ENCODE measurements at places on chromosomes 2 and 18.

DNA sequence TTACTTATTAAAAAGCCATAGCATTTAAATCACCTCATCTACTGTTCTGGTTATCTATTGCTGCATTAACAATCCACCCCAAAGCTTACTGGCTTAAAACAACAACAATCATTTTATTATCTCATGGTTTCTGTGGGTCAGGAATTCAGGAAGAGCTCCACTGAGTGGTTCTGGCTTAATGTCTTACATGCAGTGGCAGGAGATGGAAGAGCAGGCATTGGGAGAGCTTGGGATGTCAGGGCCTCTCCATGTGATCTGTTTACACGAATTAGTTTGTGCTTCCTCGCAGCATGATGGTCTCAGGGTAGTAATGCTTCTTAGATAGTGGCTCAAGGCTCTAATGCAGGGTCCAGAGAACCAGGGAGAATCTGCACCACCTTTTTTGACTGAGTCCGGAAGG, 14.4 kb upstream of the REL start:
- no peak for ATAC-seq

DNA sequence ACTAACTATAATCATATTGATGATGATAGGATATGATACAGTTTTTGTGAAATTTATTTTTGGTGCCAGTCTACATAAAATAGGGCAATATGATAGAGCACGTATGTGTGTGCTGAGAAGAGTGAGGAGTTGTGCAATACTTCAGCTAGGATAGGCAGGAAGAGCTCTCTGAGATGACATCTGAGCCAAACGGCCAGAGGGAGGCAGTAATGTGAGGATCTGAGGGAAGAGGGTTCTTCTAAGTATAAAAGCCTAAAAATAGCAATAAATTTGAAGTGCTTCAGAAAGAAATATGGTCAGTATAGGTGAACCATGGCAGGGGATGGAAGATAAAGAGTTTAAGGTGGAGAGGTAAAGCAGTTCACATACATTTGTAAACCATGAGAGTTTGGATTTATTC, 102.5 kb downstream of the OLA1 start:
- ATAC-seq: no peak

GRCh38 chr18:50707855-50708469, 111.9 kb downstream of the MRO start:
- no peak for ATAC-seq

DNA sequence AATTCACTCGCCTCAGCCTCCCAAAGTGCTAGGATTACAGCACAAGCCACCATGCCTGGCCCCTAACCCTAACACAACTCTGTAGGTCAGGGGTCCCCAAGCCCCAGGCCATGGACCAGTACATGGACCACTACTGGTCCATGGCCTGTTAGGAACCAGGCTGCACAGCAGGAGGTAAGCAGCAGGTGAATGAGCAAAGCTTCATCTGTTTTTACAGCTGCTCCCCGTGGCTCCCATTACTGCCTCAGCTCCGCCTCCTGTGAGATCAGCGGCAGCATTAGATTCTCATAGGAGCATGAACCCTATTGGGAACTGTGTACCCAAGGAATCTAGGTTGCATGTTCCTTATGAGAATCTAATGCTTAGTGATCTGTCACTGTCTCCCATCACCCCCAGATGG, 201.7 kb downstream of the NRP2 start:
- ATAC-seq: no peak

- no peak for ATAC-seq
These were observed 226.2 kb downstream of the GALNT13 start for GRCh38 chr2:154097833-154098398.

GRCh38 chr18:70181015-70181414, 24.5 kb downstream of the RTTN start:
- no peak for ATAC-seq

GRCh38 chr2:179352181-179352580, 87.5 kb upstream of the SESTD1 start:
- ATAC-seq: no peak

GRCh38 chr2:105674401-105674800, 70.3 kb upstream of the NCK2 start:
- no peak for ATAC-seq

- ATAC-seq: no peak
These were observed 92.2 kb downstream of the TEX51 start for GRCh38 chr2:126990605-126991532.

DNA sequence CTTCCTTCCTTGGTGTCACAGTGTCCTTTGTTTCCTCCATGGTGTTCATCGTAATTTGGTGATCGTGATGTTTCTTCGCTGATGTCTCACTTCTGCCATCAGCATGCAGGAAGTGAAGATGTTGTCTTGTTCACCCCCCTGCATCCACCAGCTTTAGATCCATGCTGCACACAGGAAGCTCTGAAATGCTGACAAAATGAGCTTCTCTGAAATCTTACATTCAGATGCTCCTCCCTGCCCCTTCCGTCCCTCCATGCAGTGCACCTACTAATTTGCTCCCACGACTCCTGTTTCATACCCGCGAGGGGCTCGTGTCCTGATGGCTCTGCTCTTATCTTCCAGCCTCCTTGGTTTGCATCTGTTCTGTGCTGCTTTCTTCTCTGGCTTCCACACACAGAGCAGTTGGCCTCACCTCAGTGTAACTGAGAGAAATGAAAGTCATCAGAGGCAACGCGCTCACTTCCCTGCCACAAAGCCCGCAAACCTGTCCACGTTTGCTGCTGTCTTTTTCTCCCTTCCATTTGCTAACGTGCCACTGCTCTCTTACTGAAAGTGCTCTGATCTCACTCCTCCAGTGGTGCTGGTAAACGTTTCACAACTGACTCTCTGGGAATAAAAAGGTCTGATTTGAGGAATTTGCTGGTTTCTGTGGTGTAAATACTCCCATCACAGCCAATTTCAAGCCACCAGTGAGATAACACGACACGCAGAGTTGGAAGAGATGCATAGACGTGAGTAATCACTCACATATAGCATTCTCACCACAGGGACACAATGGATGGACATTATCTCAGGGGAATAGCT, 41.0 kb upstream of the MGAT4A start:
- peak; percentile 73 for ATAC-seq

GRCh38 chr2:71951718-71952404, 195.8 kb downstream of the CYP26B1 start:
- ATAC-seq: no peak

GRCh38 chr2:85714841-85715240, 20.7 kb downstream of the GNLY start:
- no peak for ATAC-seq

DNA sequence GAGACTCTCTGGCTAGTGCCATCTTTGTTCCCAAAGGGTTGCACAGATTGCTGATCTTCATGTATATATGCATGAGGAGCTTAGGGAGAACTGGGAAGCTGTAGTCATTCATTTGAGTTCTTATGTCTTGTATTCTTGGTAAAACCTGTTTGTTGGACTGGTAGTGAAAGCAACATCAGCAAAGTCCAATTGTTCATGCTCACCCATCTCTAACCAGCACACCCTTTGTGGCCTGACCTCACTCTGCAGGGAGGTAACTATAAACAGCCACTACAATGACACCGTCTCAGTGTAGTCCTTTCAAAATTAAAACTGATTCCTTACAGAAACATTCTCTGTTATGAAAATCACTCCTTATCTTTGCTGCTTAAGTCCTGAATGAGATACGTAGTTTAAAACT, 13.9 kb upstream of the LMAN1 start:
- no peak for ATAC-seq

DNA sequence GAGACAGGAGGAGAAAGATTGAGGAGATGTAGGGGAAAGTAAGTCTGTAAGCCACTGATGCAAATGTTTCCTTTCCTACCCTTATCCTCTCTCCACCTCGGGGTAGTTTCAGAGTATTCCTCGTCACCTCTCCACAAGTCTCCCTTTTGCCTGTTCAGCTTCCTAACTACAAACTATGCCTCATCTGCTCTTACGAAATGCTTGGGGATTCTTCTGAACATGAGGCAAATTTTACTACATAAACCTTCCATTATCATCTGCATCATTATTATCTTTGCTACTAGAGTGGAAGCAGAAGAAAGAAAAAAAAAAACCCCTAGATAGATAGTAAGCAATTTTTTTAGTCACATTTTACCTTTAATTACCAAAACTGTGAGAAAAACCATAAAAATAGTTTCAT, 43.1 kb upstream of the CWC22 start:
- ATAC-seq: no peak

GRCh38 chr2:96699021-96699420, 40.8 kb downstream of the LMAN2L start:
- ATAC-seq: no peak

DNA sequence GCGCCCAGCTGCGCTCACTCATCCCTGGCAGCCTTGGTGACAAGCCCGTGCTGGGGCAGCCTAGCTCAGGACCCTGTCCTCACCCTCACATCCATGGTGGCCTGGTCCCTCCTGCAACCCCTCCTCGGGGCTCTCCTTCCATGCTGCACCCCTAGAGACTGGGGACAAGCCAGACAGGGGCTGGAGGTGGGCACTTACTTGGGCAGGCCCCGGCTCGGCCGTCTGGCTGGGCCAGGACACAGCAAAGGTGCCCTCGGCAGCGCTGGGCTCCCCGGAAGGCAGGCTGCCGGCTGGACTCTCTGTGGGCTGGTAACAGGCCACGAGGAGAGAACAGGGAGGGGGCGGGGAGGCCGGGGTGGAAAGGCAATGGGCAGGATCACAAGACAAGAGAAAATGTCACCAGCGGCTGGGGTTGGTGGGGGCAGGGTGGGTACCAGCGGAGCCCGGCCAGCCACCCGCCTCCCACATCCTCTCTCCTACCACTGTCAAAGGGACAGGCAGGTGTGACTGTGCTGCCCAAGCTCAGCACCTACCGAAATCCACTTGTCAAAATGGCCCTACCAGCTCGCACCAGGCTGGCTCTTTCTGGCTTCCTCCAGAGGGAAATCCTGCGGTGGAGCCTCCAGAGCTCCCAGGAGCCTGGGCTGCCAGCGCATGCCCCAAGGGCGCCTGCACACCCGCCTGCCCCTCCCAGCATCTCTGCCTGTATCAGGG, 54.7 kb downstream of the BIN1 start:
- ATAC-seq: no peak

- ATAC-seq: no peak
These were observed 232.3 kb upstream of the CHAC2 start for GRCh38 chr2:53535234-53535840.

DNA sequence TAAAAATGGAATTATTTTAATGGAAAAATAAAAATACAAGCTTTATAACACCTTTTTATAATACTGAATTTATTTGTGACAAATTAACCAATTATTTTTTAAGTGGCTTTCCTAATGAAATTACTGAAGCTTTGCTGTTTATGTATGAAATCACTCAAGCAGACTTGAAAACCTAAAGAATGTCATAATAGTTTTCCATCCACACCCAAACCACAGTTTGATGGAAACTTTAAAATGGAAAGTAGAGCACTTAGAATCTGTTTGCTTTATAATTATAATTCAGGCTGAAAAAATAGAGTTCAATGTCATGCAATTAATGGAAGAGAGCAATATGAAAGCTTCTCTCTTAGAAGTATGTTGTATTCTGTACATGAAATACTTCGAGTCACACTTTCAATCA, 31.6 kb upstream of the WDR75 start:
- no peak for ATAC-seq

DNA sequence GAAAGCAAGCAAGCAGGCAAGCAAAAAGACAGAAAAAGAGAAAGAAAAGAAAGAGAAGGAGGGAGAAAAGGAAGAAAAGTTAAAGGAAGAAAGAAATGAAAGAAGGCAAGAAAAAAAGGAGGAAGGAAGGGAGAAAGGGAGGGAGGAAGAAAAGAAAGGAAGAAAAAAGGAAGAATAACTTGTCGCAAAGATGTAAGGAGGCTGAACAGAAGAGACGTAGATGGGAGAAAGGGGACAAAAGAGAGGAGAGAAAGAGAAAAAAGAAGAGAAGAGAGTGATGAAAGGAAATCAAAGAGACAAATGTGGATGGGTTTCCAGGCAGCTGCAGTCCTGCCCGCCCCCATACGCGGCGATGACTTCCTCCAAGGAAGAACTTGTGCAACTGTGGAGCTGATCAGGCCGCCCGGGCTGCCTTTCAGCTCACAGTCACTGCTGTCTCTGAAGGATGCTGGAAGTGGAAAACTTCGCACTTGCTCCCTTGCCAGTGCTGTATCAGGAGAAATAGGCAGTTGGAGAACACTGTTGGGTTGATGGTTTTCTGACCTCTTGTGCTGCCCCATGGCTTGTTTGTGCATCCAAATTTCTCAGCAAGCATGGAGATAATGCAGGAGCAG, 52.9 kb downstream of the TRIB2 start:
- ATAC-seq: no peak

DNA sequence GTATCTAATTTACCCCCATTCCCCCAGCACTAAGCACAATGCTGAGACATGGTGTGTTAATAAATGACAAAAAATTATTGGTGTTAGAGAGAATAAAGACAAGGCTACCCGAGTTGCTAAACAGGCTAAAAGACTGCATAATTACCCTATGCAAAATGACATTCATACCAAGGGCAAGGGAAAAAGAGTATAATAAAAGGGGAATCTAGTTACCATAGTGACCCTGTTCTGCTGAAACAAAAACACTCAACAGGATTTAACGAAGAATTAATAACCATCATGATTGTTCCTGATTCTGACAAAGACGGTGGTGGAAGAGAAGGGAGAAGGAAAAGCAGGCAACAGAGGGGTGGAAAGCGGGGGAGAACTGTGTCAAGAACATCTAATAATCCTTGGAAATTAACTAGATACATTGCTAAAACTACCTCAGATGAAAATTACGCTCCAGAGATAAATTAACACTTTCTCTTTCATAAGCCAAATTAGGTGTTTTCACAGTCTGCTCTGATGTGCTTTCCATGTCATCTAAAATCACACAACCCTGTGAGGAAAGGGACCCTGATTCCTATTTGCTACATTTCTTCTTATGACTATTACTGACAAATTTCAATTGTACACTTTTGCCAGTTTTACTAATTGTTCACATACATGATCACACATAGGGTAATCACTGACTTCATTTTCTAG, 25.5 kb downstream of the TTR start:
- ATAC-seq: no peak

GRCh38 chr2:38652431-38653273, 13.3 kb upstream of the GALM start:
- peak; percentile 56 for ATAC-seq

- no peak for ATAC-seq
These were observed 416.8 kb downstream of the RNF144A start for GRCh38 chr2:7333960-7334493.

- no peak for ATAC-seq
These were observed 73.6 kb upstream of the EPC2 start for GRCh38 chr2:148570989-148571388.

GRCh38 chr2:39470580-39470979, 33.5 kb upstream of the MAP4K3 start:
- ATAC-seq: peak; percentile 12

DNA sequence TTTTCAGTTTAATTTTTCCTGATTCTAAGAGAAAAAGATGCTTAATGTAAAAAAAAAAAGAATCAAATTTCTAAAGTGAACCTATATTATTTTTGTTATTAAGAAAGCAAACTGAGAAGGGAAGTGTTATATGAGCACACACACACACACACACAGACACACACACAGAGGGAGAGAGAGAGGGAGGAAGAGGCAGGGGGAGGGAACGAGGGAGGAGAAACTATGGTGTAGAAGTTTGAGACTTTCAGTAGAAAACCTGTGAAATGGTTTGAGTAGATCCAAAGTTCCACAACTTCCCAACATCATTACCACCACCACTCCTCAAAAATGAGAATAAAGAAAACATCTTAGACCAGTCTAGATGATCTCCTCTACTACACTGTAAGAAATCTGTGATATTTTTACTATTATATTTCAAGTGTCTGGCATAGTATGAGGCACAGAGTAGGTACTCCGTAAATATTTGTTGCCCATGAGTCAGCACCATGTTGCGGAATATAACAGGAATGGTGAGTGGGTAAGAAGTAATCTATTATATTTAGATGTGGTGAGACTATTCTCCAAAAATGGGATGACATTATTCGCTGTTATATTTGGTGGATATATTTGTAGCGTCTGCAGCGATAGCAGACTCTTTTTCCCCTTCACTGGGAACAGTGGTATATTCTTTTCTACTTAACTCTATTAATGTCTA, 149.4 kb upstream of the DNMT3A start:
- no peak for ATAC-seq

All from stimulated activated memory B cell treated with anti-CD40 and anti-IgM and Interleukin-4, amounts not matched to agents 10 μg/mL and 1 μg/mL and 100 μg/mL, for 72 hours (primary cell).